ENCODE measurements at places on chromosomes 2 and 18. TPM values are rescaled to one million over a fixed set of nuclear protein-coding genes. Genes with fewer than 3 reads are reported as not detected.

Gene DYNAP
- total RNA-seq: not detected

Gene PLEKHH2
- 0.54 TPM for total RNA-seq

Gene STK39
- 29.4 TPM for total RNA-seq

Gene DSC1
- not detected for total RNA-seq

- no peaks in the 10 kb centered on the region for H3K4me1 ChIP-seq
- H3K36me3 ChIP-seq: no peaks in the 10 kb centered on the region
- H3K27me3 ChIP-seq: no peaks in the 10 kb centered on the region
- H3K27ac ChIP-seq: no peak overlapping the region
Measured at GRCh38 chr2:146138820-146139219, 1618.9 kb upstream of the ZEB2 start.

Gene PPIG
- total RNA-seq: 56.7 TPM

DNA sequence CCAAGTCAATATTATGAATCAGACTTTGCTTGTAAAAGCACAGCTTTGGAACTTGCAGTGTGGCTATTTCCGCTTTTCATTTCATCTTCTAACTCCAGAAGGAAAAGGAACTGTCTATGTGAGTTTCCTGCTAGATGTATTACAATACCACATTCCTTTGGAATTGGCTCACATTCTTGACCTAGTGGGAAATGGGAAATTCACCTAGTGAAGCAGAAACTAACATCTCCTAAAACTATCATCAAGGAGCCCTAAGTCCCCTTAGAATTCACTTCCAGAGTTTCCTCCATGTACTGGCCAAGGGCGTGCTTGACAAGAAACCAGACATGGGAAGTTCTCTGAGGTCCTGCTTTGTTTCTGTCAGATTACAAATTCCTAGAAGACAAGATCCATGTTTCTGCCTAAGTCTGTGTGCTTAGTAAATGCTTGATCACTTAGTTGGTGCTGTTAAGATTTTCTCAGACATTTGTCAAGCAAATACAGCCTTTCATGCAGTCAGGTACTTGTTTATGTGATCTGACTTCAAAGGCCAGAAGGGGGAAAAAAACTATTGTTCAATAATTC, 275.7 kb upstream of the FN1 start:
- H3K27me3 ChIP-seq: peaks cover 9% of the 10 kb centered on the region
- H3K27ac ChIP-seq: no peak overlapping the region
- H3K4me1 ChIP-seq: no peaks in the 10 kb centered on the region
- no peak overlapping the region for H3K4me3 ChIP-seq

DNA sequence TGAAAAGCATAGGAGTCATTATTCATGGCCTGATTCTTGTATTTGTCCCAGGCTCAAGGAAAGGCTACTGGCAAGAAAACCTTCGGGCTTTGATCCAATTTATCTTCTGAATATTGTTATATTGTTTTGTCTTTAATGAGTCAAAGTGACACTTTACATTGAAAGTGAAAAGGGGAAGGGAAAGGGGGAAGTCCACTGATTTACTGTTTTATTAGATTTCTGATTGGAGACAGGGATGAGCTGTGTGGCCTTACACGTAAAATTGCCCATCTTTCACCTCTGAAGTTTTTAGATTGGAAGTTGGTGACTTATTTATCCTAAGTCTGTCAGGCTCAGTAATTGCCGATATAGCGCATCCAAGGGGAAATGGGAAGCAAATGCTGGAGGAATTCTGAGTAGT, 843.8 kb upstream of the LRRTM1 start:
- no peaks in the 10 kb centered on the region for H3K27me3 ChIP-seq

Gene LBX2
- total RNA-seq: 2.4 TPM

GRCh38 chr2:217667035-217667434, 335.8 kb downstream of the TNS1 start:
- no peak overlapping the region for H3K4me3 ChIP-seq
- H3K27me3 ChIP-seq: no peaks in the 10 kb centered on the region
- H3K4me1 ChIP-seq: no peaks in the 10 kb centered on the region
- DNase-seq: no peak
- H3K36me3 ChIP-seq: peaks cover 1% of the 10 kb centered on the region
- H3K27ac ChIP-seq: no peak overlapping the region

DNA sequence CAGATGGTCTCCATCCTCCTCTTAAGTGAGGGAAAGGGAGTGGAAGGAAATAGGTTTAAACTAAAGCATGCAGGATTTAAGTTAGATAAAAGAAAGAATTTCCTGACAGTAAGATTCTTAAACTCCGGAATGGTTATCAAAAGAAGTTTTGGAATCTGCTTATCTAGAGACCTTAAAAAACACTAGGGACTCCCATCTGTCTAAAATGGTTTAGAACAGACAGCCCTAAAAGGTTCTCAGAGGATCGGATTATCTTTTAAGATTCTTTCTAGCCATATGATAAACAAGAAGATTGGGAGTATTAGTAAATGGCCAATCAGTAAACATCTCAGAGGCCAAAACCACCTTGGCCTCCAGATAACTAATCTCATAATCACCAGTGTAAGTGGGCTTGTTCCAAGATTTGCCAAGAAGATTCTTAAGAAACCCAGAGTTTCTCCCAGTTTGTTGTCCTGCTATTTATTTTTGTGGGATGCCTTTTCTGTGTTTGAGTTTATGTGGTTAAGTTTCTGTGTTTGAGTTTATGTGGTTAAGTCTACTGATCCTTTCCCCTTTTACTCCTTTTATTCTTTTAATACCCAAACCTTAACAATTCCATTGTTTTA, 314.9 kb upstream of the NRP2 start:
- no peak for DNase-seq
- no peak overlapping the region for H3K4me3 ChIP-seq
- no peaks in the 10 kb centered on the region for H3K27me3 ChIP-seq
- no peaks in the 10 kb centered on the region for H3K4me1 ChIP-seq
- no peaks in the 10 kb centered on the region for H3K36me3 ChIP-seq

GRCh38 chr18:3163968-3164367, 55.8 kb downstream of the MYOM1 start:
- H3K27ac ChIP-seq: no peak overlapping the region
- no peak overlapping the region for H3K4me3 ChIP-seq
- no peaks in the 10 kb centered on the region for H3K36me3 ChIP-seq
- H3K4me1 ChIP-seq: no peaks in the 10 kb centered on the region
- DNase-seq: no peak

Gene BMPR2
- total RNA-seq: 8.8 TPM

GRCh38 chr2:241379481-241380480, 23.7 kb downstream of the FARP2 start:
- peaks cover 17% of the 10 kb centered on the region for H3K36me3 ChIP-seq
- H3K4me1 ChIP-seq: peaks cover 12% of the 10 kb centered on the region
- no peak for DNase-seq
- H3K27me3 ChIP-seq: no peaks in the 10 kb centered on the region
- H3K4me3 ChIP-seq: no peak overlapping the region

Gene CCDC141
- total RNA-seq: 12.5 TPM

DNA sequence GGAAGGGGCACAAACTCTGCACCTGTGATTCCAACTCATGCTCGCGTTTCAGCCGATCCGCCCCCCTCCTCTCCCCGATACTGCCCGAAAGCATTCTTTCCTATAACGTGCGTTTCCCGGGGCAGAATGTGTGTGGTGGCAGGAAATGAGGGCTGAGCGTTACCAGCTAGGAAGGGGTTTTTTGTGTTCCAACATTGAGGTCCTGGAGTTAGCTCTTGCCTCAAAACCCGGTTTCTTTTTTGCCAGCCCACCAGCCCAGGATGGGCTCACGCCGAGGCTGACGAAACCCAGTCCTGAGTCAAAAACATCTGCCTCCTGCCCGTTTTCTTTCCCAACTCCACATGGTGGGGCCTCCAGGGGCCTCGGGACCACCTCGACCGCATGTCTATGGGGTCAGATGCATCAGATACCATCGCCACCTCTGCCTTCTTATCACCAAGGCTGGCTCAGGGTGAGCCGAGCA, 113.7 kb upstream of the COPS8 start:
- H3K27me3 ChIP-seq: peaks cover 8% of the 10 kb centered on the region
- peaks cover 34% of the 10 kb centered on the region for H3K4me1 ChIP-seq
- DNase-seq: peak; percentile 26

- no peak overlapping the region for H3K4me3 ChIP-seq
- no peak for DNase-seq
- no peak overlapping the region for H3K27ac ChIP-seq
- H3K4me1 ChIP-seq: no peaks in the 10 kb centered on the region
Measured at GRCh38 chr18:50786864-50787263, 33.0 kb downstream of the MRO start.

DNA sequence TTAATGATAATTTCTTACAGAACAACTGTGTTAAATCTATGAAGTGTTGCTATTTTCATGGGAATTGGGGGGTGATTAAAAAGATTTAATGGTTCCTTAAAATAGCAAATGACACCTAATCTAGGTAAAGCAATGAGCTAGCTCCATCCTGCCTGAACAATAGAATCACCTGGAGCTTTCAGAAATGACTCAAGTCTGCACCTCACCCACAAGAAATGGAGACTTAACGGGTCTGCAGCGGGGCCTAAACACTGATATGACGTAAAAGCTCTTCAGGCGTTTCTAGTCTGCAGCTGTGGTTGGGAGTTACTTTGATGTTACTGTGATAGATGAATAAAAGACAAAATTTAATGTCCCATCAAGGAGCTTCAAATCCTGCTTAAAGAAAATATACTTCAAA, 328.2 kb downstream of the RND3 start:
- H3K27me3 ChIP-seq: no peaks in the 10 kb centered on the region
- H3K4me3 ChIP-seq: no peak overlapping the region
- no peak overlapping the region for H3K27ac ChIP-seq
- H3K4me1 ChIP-seq: no peaks in the 10 kb centered on the region
- DNase-seq: no peak

GRCh38 chr18:58796220-58796619, 68.5 kb upstream of the ZNF532 start:
- no peaks in the 10 kb centered on the region for H3K36me3 ChIP-seq
- H3K27me3 ChIP-seq: no peaks in the 10 kb centered on the region
- no peaks in the 10 kb centered on the region for H3K4me1 ChIP-seq

Gene GPR45
- not detected for total RNA-seq

GRCh38 chr18:35071819-35072247, 30.6 kb downstream of the MAPRE2 start:
- H3K4me3 ChIP-seq: no peak overlapping the region
- H3K27ac ChIP-seq: no peak overlapping the region
- no peak for DNase-seq
- peaks cover 10% of the 10 kb centered on the region for H3K4me1 ChIP-seq
- H3K27me3 ChIP-seq: no peaks in the 10 kb centered on the region

Gene TUBA3D
- total RNA-seq: not detected

Gene COX5B
- 236 TPM for total RNA-seq

DNA sequence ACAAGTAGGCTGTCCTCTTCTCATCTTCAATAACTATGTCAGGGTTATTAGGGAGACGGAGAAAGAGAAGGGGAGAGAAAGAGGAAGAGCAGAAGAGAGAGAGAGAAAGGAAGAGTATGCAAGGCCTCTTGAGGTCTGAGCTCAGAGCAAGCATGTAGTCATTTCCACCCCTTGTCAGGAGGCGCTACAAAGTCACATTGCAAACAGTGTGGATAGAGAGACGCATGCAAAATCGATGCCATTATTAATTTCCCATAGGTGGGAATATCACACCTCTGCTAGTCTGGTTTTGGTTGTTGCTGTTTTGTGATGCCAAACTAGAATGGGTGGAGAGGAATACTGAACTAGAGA, 24.2 kb upstream of the SERPINE2 start:
- H3K4me3 ChIP-seq: no peak overlapping the region
- H3K27me3 ChIP-seq: peaks cover 15% of the 10 kb centered on the region
- H3K27ac ChIP-seq: no peak overlapping the region

- peaks cover 22% of the 10 kb centered on the region for H3K4me1 ChIP-seq
- peaks cover 26% of the 10 kb centered on the region for H3K27me3 ChIP-seq
- no peak for DNase-seq
- H3K4me3 ChIP-seq: no peak overlapping the region
- H3K36me3 ChIP-seq: peaks cover 4% of the 10 kb centered on the region
- no peak overlapping the region for H3K27ac ChIP-seq
Measured at GRCh38 chr2:38215993-38216392, 140.0 kb upstream of the CYP1B1 start.

GRCh38 chr2:28568533-28568932, 72.7 kb downstream of the PLB1 start:
- H3K4me3 ChIP-seq: no peak overlapping the region
- peaks cover 7% of the 10 kb centered on the region for H3K36me3 ChIP-seq
- peaks cover 18% of the 10 kb centered on the region for H3K27me3 ChIP-seq

Gene ITGB6
- not detected for total RNA-seq

Gene FKBP7
- 4.6 TPM for total RNA-seq

GRCh38 chr18:31104444-31104843, 2.2 kb upstream of the DSC2 start:
- no peaks in the 10 kb centered on the region for H3K4me1 ChIP-seq
- no peak for DNase-seq
- H3K27me3 ChIP-seq: peaks cover 27% of the 10 kb centered on the region
- H3K36me3 ChIP-seq: no peaks in the 10 kb centered on the region

DNA sequence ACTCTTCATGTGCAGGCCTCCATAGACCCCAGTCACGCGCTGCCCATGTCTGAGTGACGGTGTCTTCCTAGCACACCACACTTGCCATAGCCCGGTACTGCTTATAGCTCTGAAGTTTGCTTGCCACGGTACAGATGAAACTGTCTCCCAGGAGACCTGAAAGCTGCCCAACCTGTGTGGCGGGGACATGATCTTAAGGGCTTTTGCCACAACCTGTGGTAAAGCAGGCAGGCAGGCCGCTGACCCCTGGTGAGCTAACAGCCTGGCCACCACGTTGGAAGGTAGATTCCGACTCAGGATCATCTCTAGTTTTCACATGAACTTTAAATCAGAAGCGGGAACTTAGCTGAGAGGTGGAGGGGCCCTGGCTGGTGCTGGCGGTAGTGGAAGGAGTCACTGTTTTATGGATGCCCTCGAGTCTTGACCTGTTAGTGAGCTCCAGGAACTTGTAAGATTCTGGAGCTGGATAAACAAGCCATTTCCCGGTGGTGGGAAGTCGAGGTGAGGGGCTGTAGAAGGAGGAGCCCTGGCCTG, 153.3 kb downstream of the ZNF236 start:
- H3K4me3 ChIP-seq: no peak overlapping the region
- H3K27me3 ChIP-seq: no peaks in the 10 kb centered on the region
- DNase-seq: peak; percentile 34
- no peak overlapping the region for H3K27ac ChIP-seq
- no peaks in the 10 kb centered on the region for H3K36me3 ChIP-seq
- no peaks in the 10 kb centered on the region for H3K4me1 ChIP-seq

DNA sequence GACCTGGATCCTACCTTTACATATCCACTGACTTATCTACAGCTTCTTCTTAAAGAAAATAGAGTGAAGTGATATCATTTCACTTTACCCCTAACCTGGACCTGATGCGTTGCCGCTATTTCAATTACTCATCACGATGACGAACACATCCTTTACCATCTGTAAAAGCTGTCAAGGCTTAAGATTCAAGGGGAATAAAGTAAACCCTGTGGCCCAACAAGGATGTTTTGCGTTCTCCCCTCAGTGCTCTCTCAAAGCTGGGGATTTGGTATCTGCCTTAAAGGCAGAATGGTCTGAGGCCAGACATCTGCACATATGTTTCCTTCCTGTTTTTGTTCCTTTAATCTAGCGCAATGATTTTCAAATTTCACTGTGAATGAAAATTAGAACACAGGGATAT, 100.1 kb upstream of the KLF7 start:
- no peaks in the 10 kb centered on the region for H3K27me3 ChIP-seq
- H3K27ac ChIP-seq: no peak overlapping the region
- H3K36me3 ChIP-seq: no peaks in the 10 kb centered on the region

- no peak overlapping the region for H3K27ac ChIP-seq
- DNase-seq: no peak
- no peak overlapping the region for H3K4me3 ChIP-seq
Measured at GRCh38 chr2:8496617-8497016, 185.2 kb upstream of the ID2 start.

Gene PMS1
- total RNA-seq: 42.1 TPM

GRCh38 chr2:111118981-111119821, 1.5 kb upstream of the BCL2L11 start:
- peak overlapping the region; percentile 40 for H3K27ac ChIP-seq
- H3K4me3 ChIP-seq: peak overlapping the region; percentile 63
- H3K27me3 ChIP-seq: peaks cover 66% of the 10 kb centered on the region
- H3K4me1 ChIP-seq: peaks cover 51% of the 10 kb centered on the region
- DNase-seq: peak; percentile 46

Measured in activated CD8-positive, alpha-beta memory T cell treated with anti-CD3 and anti-CD28 coated beads, Interleukin-2, amount 10 ng/mL, durations not matched to agents 7 days and 5 days (primary cell).